ENCODE measurements at places on chromosomes 5 and 9.

DNA sequence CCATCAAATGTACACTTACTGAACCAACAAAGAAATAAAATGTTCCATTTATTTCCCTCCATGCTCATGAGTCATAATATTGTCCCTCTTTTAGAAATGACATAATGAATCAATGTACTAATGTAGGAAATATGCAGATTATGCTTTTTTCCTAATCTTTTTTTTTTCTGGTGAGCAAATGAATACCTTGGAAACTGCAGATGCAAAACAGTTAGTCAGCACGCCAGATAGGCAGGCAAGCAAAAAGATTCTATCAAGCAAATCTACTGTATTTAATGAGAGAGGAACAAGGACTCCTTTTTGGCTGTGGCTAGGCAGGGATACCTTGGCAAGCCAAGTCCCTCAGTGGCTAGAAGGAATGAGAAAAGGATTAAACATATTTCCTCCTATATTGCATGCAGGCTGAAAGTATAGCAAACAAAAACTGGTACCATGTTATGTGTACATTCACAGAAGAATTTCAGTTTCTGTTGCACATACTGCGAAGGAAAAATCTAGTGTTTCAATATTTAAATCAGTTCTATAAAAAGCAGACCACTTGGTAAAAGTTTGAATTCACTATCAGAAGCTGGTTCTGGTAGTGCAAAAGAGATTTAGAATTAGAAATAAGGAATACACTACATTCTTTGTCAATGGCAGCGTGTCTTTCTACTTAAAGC lies 605.4 kb downstream of the TLE1 start:
- DNase-seq = no peak

GRCh38 chr9:114275246-114276004 lies 47.5 kb upstream of the ORM1 start:
- no peak for DNase-seq

DNA sequence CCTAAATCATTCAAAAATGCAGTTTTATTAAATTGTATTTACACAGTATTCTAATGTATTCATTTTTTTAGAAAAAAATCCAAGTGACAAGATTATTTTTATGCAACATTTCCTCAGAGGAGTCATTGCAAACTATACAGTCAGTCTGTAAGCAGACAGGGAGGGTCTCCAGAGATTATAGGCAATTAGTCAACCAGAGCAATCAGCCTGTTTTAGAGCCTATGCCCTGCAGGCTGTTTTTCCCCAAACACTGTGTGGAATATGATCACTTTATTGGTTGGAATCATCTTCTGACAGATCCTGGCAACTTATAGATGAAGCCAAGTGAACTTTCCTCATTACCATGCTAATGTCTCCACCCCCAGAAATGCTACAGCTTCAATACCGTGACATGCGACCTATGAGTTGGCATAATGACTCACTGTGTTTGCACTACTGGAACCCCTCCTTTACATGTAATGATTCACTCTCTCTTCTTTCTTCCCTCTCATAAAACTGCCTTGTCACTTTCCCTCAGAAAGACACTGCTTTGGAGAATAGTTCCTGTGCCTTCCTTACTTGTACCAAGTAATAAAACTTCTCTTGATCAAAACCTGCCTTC lies 577.7 kb upstream of the FTMT start:
- no peak for DNase-seq

DNA sequence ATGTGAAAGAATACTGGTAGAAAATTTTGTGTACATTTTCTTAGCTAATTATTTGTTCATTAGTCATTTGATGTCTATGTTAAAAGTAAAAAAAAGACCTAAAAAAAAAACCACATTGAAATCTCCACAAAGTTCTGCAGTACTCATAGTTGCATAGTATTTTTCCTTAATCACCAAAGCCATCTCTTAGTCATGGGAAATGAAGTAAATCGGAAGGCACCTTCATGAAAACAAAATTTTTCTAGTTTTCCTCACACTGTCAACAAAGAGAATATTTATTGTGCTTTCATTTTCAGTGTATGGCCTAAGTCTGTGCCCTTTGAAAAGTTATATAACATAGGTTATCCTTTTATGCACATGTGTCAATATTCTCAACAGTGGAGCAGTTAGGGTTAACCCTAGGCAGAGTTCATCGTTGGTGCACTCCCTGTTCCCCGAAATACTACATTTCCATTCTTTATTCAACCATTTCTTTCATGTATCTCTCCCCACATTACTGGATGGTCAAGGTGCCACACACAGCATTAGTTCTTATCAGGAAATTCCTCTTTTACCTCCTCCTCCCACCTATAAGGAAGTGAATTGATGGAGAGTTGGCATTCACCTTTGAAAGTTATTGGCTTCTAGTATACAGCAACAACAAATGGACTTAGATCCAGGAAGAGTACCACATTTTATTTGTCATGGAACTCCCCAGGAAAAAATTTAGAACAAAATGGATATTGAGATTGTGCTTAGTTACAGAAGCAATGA lies 93.1 kb downstream of the NUDT12 start:
- no peak for DNase-seq

GRCh38 chr9:94086486-94087345 lies 2.5 kb downstream of the PTPDC1 start:
- no peak for DNase-seq

Measured in NAMALWA (cell line).